ENCODE measurements at places on chromosomes 16 and 17.

GRCh38 chr16:87487361-87487924 is 5.4 kb downstream of the ZCCHC14 start:
- peak; percentile 21 for DNase-seq

DNA sequence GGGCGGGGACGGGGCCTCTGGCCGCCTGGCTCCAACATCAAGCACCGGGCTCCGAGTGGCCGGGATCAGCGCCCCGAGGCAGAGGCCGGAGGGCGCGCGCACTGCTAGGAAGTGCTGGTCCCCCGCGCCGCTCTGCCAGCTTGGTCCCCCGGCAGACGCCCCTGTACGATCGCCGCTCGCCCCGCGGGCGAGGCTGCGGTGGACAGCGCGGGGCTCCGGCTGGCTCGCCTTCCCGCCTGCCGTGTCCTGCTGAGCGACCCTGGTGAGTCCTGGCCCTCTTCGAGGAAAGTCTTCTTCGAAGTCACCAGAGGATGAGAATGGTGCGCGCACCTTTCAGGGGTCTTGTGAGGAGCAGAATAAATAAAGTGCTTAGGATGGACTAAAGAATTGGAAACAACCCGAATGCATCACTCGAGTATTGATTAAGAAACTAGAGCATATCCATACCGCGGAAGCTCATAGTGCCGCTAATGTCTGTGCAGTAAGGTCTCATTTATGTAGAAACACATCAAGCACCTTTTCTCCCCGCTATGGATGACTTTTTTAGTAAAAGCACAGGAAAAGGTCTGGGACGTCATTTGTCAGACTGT is 392 bp downstream of the ZNF213 start:
- no peak for DNase-seq

- no peak for DNase-seq
Measured at GRCh38 chr17:9725575-9725974, 65.8 kb downstream of the DHRS7C start.

GRCh38 chr16:381012-381788 is 578 bp downstream of the PGAP6 start:
- peak; percentile 24 for DNase-seq

DNA sequence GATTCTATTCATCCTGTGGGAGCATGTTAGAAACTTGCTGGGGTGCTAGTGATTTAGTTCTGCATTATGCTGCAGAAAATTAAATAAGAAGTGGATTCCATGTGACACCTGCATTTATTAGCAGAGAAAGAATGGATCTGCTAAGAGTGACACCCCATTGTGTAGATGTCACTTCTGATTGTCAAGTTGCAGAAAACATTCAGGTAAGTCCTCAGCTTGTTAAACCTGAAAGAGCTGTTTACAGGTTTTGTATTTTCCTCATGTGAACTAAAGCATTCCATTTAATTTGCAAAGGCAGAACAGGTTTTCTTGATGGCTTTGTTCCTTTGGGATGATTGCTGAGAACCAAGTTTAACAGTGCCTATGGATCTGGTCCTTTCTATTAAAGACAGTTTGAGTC is 238.7 kb downstream of the ABCC12 start:
- DNase-seq: no peak

DNA sequence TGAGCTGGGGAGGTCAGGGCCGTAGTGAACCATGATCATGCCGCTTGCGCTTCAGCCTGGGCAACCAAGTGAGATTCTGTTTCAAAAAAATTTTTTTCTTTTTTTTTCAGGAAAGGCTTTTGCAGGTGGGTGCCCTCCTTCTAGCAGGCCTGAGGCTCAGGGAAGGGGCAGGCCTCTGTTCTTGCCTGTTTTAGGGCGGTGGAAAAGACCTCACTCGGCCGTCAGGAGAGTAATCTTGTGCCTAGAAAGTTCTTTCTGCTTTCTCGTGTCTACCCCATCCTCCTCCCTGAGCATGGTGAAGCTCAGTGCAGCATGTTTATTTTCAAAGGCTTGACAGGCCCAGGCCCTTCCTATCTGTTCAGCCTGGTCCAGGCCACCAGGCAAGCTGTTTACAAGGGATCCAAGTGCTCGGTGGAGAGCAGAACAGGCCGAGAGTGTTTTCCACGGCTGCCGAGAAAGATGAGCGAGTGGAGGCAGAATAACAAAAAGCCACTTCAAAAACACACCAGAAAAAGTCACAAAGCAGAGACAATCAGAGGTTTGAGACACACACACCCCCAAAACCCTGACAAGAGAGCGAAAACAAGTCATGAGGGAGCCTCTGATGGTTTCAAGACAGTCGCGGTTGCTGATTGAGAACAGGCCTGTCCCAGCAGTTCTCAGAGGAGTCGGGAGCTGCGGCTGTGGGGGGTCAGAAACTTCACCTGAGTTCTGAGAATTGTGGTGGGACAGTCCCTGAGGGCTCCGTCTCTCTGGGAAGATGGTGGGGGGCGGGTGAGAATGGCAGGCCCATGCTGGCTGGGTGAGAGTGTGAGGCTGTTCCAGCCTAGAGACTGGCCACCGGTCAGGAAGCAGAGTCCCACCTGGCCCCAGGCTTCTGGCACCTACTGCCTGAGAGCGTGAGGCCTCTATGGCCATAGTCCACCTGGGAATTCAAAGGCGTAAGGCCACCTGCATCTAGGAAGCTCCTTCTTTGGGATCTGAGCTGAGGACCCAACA is 37.5 kb upstream of the CCR7 start:
- DNase-seq: no peak

GRCh38 chr17:8062435-8062806 is 23.6 kb downstream of the ALOX15B start:
- DNase-seq: no peak

GRCh38 chr16:1163567-1164055 is 10.7 kb downstream of the CACNA1H start:
- no peak for DNase-seq

Data from AG08395 (cell line).